ENCODE measurements at places on chromosomes 4 and X.

GRCh38 chr4:143300860-143301259 lies 35.8 kb upstream of the GAB1 start:
- no peak for DNase-seq

DNA sequence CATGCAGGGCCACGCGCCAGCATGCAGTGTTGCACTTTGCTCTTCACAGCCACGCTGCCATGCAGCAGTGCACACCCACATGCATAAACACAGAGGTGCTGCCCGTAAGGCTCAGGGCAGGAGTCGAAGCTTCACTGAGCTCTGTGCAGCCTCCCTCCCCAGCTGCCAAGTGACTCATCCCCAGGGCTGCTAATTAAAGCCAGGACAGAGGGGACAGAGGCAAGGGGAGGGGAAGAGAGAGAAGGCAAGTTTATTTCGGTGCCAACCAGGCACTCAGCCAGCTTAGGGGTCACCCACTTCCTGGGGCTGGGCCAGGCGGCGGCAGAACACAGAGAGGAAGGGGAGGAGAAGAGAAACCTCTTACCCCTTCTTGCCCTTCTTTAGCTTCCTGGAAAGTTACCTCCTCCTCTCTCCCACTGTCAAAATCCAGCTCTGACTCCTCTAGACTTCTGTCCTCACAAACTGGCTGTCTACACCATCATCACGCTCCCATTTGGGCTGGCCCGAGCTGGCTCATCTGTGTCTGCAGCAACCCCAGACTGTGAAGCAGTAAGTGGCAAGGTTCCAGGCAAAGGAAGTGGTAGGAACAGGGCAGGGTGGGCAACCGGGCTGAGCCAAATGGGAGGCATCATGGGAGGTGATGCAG lies 6.2 kb upstream of the IQSEC2 start:
- no peak for DNase-seq

GRCh38 chr4:169407217-169407845 lies 136.6 kb upstream of the SH3RF1 start:
- no peak for DNase-seq

DNA sequence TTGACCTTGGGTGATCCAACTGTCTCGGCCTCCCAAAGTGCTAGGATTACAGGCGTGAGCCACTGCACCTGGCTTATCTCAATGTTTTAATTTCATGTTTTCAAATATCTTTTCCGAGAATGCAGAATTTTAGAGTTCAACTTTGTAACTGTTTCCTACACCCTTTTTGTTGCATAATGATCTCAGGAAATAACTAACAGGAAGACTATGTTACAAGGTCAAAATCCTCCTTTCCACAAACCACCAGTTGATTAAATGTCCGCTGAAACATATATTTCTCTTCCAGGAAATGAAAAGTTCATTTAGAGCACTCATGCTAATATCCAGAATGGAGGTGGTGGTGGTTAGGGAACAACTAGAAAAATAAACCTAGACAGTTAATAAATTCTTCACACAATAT lies 377.8 kb downstream of the PPP4R3C start:
- no peak for DNase-seq

DNA sequence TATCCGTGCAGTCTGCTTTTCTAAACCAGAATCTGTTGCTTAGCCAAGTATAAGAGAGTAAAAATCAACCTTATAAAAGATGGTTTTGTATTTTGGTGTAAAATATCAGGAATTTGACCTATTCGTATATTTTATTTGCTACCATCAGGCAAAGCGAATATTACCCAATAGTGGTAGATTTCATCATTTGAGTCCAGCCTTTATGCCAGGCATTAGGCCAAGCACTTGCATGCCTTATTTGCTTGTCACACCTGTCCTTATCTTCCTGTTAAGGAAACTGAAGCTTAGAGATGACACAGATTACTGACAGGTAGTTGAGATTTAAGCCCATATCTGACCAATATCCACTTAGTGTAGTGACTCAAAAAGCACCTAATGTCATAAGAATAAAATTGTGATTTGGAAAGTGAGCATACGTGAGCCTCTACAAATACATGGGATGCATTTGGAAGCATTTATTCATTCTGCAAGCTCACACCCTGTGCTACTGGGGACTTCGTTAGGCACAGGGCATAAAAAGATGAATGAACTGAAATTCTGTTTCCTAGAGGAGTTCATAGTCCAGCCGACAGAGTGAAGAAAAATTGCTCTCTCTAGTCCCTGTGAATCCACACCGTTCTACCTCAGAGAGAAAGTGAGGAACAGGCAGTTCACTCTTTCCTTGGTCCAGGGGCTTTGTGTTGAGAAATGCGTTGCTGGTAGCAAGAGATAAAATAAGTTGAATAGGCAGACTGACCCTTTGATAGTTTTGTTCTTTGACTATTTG lies 2.3 kb upstream of the RNF212 start:
- DNase-seq: no peak

- DNase-seq: no peak
Observed at GRCh38 chrX:154477891-154478477, 1.1 kb downstream of the LAGE3 start.

DNA sequence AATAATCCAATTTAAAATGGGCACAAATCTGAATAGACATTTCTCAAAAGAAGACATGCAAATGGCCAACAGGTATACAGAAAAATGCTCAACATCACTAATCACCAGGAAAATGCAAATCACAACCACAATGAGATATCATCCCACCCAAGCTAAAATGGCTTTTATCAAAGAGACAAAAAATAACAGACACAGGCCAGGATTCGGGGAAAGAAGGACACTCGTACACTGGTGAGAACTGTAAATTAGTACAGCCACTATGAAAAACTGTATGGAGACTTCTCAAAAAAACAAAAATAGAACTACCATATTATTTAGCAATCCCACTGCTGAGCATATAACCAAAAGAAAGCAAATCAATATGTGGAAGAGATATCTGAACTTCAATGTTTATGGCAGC lies 8.5 kb downstream of the SPP1 start:
- DNase-seq: no peak

- DNase-seq: peak; percentile 60
Observed at GRCh38 chr4:66640233-66640990, 904.9 kb downstream of the CENPC start.

DNA sequence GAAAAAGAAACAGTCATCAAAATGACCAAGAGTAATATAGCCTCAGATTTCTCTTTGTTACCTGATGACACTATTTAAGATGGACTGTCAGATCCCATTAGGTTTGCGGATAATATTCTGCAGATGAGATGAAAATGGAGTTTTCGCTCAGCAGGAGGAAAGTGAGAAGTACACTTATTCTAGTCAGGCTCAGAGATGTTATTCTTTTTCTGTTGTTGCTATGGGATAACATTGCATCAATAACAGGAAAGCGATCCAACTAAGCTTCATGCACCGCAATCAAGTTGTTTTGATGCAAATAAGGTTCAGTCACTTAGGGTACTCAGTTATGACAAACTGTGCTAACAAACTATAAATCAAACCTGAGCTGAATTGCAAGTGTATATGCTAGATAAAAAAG lies 415.0 kb downstream of the CCSER1 start:
- no peak for DNase-seq

GRCh38 chr4:1502501-1502886 lies 96.3 kb upstream of the NKX1-1 start:
- DNase-seq: no peak

DNA sequence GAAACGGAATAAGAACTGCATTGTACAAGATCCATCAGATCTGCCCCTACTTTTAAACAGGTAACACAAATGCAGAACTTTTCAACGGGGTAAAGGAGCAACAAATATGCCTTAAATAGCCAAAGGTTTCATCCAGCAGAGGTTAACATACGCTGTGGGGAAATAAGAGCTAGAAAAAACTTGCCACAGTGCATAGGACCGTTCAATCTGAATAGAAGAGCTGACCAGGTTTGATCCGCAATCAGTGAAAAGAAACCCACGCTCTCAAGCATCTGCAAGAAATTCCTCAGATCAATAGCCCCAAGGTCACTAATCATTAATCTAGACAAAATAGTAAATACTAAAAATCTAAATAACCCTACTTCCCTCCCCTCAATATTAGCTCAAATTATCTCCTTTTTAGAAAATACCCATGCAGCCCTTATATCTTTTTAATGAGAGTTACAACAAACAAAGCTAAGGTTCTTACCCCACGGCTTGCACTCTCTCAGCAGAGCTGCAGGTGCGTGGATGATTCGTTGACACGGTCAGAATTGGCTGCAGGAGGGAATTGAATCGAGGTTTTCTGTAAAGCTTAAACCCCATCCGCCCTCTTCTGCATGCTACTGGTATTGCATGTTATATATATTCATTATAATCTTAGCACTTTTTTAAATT lies at the start of gene TLR10:
TSS of gene TLR10 (minus strand) at position 539 of the 657 bp plus-strand sequence. CDS start 7,400 bp downstream, outside the sequence.
- DNase-seq: peak; percentile 77

DNA sequence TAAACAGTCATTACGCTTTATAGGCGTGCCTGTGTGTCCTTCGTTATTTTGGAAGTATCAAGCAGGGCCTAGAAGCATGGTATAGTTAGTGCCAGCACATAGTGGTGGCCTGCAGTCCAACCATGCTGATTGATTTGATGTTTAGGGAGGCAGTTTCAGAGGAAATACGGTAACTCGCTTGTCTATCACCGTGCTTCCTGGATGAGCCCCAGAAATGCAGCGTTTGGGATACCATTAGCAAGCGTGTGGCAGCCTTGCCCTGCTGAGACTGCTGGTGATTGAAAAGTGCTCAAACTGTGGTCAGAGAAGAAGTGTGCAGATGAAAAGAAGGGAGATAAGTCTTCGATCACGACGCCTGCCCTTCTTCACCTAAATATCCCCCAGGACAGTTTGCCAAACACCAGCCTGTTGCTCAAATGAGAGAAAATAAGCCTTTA lies 158.4 kb downstream of the CHIC2 start:
- peak; percentile 76 for DNase-seq

- DNase-seq: no peak
Observed at GRCh38 chr4:119025916-119026661, 109.5 kb upstream of the MYOZ2 start.

DNA sequence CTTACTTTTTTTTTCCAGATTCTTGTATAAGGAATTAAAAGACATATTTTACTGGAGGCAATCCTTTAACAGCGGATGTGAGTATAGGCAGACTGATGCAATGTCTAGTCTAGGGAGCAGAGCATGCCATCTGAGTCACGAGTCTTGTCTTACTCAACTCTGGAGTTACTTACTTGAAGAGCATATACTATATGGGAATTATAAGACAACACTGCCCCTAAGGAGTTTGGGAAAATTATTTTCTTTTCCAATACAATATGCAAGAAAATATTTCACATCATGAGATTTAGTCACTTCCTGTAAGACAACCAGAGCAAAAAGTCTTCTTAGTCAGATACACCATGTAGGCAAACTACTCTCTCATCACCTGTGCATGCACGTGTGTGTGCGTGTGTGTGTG lies 537.3 kb upstream of the FTHL17 start:
- DNase-seq: no peak

GRCh38 chr4:159341522-159341921 lies 238.6 kb downstream of the RAPGEF2 start:
- no peak for DNase-seq

GRCh38 chr4:1499465-1499864 lies 93.2 kb upstream of the NKX1-1 start:
- no peak for DNase-seq

DNA sequence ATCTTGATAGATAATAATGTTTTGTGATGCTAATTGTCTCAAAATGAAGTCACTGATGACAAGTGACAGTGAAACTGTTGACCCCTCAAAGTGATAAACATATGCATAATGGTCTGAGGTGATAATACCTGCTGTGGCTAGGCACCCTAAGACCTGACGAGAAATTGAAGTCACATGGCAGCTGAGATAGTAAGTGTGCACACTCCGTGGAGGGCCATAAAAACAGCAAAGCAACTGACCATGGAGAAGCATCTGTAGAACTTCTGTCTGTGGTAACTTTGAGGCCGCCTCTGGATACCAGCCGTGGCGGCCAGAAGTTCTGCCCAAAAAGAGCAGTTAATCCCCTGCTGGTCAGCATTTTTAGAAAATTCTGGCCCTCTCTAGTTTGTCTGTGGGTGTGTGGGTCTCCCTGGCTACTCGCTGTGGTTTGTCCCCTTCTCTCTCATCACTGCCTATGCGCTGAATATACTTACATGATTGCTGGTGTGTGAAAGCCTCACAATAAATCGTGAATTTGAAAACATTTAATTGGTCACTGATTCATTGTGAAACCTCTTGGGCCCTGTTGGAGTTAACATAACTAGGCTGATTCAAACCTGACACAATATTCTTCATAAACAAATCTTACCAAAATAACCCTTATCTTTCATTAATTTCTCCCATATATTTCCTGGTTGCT lies 50.6 kb downstream of the CCDC149 start:
- no peak for DNase-seq

Measured in neural progenitor cell (in vitro differentiated cells).